ENCODE measurements at places on chromosomes 2 and 18.

GRCh38 chr2:122703676-122704075 lies 948.2 kb downstream of the TSN start:
- DNase-seq: no peak

GRCh38 chr18:58314284-58314683 lies 270.3 kb downstream of the NEDD4L start:
- DNase-seq: no peak

DNA sequence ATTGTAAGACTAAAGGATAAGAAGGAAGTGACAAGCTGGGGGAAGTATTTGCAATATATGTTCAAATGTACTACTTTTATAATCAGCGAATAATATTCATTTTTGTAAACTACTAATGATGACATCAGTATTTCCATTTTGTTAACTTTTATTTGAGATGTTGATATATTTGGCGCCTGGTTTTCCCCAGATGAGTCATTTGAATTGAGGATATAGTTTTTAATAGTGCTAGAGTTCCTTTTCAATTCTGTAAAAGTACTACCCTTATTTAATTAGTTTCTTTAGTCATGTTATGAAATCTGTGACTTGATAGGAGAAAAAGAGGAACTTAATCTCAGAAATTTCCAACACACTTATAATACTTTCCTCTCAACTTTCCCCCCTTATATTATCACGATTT lies 495.3 kb downstream of the IRS1 start:
- DNase-seq: no peak

DNA sequence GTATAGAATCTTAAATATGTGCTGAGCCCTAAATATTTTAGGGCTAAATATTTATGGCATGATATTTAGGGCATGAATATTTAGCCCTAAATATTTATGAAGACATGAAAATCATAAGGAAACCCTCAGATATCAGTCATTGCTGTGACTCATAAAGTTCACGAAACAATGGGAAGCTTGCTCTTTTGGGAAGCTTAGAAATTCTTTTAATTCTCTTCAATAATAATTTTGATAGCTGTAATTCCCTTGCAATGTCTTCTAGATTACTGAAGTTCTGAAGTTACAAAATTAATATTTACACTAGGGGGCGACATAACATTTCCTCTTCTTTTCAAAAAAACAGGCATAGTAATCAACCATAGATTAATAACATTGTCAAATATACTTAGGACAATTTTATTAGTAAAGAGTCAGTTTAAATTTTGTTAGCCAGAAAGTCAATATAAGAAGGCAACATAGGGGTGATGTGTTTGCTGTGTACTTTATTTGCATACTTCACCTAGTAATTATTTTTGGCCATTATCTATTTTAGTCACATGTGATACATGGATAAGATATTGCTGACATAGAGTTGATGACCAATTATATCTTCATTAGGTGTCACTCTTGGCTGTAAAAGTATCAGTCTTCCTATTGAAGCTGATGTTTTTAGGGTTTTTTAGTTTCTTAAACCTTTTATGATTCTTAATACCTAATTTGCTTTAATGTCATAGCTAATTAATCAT lies 13.2 kb downstream of the ZNF804A start:
- no peak for DNase-seq

DNA sequence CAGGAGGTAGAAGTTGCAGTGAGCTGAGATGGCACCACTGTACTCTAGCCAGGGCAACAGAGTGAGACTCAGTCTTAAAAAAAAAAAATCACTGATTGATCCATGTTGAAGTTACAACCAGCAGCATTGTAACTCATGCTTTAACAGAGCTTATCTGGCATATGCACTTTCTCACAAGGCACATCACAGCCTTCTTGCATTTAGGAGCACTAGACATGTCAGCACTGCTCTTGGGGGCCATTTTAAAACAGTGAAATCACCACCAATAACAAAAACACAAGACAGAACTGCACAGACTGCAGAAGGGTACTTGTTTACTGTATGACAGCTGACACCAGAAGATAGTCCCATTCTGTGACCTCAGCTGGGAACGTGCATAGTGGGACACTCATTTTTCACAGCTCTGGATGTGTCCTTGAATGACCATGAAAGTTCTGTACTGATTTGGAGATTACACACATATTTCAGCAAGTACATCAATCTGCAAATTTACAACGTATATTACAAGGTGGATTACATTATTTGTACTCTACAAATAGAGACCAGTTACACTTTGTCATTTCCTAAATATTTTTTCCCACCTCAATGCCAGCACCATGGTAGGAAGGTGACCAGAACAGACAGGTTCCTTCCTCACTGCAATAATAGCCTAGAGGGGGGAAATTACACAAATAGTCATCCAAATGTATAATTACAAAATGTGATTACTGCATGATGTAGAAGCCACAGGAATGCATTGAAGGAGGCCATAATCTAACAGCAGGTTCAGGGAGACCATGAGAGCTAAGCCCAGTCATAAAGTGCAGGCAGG lies 35.1 kb downstream of the CCBE1 start:
- no peak for DNase-seq

All from GM20000 (cell line).